ENCODE measurements at places on chromosomes 12 and 14. TPM values are rescaled to one million over a fixed set of nuclear protein-coding genes. Genes with fewer than 3 reads are reported as not detected.
A peak's percentile ranks its signal among the peaks of the same experiment; 100 is the strongest.

DNA sequence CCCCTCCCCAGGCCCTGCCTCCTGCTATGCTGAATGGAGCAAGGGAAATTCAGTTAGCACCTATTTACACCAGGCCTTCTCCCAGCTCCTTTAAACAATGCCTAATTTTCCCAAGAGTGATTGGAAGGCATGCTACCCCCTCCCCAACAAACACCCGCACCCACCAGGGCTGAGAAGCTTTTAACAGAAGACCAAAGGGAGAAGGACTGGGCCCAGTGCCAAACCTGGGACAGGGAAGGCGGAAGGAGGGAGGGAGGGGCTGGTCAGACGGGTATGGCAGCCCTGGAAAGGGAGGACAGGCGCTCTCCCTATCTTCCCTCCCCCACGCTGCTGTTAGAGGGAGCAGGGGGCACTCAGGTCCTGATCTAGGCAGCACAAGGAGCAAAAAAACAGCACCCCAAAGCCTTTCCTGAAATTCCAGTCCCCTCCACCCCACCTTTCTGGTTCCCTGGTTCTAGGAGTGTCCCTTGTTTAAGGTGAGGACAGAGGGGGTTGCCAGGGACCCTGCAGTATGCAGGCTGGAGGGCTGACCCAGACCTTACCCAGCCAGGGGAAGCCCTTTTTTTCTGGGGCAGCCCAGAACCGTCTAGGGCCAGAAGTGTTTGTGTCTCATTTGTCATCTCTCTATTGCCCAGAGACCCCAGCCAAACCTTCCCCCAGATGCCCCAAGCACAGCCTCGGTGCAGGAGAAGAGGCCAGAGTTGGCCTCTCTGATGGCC lies 2.4 kb upstream of the KRT8 start:
- DNase-seq = no peak

DNA sequence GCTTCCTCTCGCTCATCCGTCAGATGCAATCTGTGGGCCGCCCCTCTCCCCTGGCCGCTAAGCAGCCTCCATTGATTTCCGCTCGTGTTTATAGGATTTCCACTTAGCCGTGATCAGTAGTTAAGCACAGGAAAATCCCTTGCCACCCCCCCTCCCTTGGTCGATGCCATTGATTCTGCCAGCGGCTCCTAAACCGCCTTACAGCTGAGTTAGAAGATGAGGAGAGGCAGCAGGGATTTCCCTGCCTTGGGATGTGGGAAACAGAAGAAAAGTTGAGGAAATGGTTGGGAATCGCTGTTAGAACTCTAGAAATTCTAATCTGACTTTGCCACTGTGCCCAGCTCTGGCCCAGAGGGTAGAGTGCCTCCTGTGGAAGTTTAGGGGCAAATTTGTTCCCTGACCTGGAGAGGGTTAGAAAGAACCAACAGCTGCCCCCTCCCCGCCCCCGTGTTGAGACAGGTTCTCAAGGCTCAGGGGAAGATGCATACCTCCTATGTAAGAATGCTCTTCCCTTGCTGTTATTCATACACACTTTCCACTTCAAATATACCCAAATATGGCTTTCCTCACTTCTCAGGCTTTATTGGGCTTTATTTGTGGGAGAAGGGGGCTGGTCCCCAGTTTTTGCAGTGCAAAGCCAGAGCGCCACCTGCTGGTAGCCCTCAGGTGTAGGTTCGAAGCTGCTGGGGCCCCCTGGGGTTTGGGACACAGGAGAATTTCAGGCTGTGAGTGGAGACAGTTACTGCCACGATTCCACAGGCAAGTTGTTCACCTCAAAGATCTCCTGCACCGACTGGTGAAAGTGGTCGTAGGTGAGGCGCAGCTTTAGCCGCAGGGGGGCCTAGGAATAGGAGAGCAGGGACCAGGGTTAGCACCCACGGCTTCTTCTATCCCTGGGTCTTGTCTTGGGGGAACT lies 3.2 kb downstream of the THTPA start:
- peak; percentile 66 for DNase-seq

GRCh38 chr12:53618275-53618674 lies 7.9 kb downstream of the ATF7 start:
- peak; percentile 36 for DNase-seq

GRCh38 chr12:117724543-117724942 lies 244.2 kb downstream of the KSR2 start:
- DNase-seq = no peak

DNA sequence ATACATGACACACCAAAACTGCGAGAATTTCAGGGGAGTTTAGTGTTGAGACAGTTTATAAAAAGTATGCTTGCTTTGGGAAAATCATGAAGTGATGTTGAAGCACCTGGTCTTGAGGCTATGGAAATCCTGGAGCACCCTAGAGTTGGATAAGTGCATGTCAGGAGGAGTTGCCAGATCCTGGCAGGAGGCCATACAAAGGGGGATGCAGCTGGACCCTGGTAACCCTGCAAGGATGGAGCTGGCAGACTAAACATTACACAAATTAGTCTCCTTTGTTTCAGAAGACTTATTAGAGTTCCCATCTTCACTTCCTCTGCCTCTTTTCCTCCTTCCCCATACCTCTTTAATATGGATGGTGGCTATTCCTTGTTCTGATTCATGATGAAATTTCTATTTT lies 907.0 kb downstream of the BCL11B start:
- no peak for DNase-seq

GRCh38 chr12:50055831-50056638 lies 1.4 kb upstream of the ASIC1 start:
- DNase-seq = peak; percentile 46

DNA sequence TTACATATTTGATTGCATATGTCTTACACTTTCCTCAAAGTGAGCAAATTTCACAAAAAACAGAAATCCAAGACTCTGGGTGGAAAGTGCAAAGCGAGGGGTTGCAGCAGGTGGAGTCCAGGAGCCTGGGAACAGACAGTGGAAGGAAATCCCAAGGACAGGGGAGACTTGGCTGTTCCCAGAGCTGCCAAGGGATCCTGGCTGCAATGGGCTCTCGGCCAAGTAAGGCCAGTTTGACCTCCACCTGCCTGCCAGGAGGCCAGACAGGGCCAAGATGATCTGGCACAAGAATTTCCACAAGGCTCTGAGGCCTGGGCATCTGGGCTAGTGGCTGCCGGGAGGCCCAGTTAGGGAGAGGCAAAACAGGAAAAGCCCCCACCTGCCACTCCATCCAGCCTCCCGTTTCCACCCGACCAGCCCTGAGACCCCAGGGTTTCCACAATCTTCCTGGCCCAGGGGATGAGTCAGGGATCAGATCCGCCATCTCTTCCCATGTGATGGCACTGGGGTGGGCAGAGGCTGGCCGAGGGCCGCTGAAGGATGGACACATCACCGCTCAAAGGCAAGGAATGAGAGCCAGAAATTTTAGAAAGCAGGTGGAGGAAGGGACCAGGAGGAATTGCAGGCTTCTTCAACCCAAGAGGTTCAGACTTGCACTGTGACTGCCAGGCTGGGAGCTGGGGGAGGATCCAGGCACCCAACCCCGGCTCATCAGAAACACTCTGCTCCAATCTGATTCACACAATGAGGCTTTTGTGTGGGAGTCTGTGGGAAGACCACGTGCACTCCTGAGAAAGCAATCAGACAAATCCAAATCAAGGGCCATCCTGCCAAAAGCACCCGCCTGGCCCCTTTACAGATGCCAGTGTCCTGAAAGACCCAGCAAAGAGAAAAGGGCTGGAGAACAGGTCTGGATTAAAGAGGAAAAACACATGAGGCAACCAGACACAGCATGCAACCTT lies 16.3 kb downstream of the SCARB1 start:
- no peak for DNase-seq

DNA sequence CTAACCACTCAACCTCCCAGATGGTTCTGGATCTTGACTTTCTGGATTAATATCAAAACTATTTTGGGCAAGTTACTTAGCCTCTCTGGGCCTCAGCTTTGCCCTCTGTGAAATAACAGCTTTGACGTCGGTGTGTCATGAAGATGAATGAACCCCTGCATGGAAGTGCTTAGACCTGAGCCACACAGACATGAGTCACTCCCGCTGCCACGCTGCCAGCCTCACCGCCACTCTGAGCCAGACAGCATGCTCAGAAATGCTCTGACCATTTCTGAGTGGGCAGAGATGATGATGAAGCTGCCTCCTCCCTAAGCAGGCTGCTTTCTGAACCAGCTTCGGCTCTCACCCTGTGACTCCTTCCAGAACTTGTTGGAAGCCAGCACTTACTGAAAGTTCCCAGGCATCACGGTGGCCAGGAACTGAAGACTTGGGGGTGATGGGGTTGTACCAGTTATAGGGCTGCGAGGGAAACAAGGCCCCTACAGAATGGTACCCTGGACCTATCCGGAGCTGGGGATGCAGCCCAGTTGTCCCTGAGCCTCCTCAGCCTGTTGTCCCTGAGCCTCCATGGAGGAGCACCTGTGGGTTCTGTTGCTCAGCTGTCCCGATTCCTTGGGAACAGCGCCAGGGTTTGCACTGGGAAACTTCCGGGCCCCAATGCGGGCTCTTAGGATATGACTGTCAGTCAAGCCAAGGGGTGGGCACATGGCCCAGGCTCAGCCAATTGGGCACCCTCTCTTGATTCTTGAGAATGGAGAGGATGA lies 2.0 kb upstream of the CCDC197 start:
- peak; percentile 78 for DNase-seq

GRCh38 chr12:89901906-89902642 lies 193.4 kb upstream of the ATP2B1 start:
- DNase-seq = no peak

- DNase-seq = peak; percentile 2
These were observed 139.1 kb downstream of the ERC1 start for GRCh38 chr12:1130164-1130563.

GRCh38 chr12:54311051-54311450 lies 10.2 kb upstream of the NFE2 start:
- no peak for DNase-seq

- DNase-seq = no peak
These were observed 278.1 kb upstream of the SOX5 start for GRCh38 chr12:24227551-24227950.

RNASE7 gene
- not detected for total RNA-seq

GPRC5A gene
- 5.4 TPM for total RNA-seq

TMPRSS12 gene
- not detected for total RNA-seq

CMAS gene
- total RNA-seq = 25.0 TPM

NYNRIN gene
- total RNA-seq = 45.1 TPM

EML5 gene
- total RNA-seq = under 0.01 TPM

PRPH gene
- 0.33 TPM for total RNA-seq

NRXN3 gene
- 0.18 TPM for total RNA-seq

IKZF4 gene
- total RNA-seq = 3.4 TPM

CDKL1 gene
- 7.3 TPM for total RNA-seq

LALBA gene
- not detected for total RNA-seq

DIO2 gene
- 66.0 TPM for total RNA-seq
